ENCODE measurements at places on chromosomes 4 and X.
A peak's percentile ranks its signal among the peaks of the same experiment; 100 is the strongest.

DNA sequence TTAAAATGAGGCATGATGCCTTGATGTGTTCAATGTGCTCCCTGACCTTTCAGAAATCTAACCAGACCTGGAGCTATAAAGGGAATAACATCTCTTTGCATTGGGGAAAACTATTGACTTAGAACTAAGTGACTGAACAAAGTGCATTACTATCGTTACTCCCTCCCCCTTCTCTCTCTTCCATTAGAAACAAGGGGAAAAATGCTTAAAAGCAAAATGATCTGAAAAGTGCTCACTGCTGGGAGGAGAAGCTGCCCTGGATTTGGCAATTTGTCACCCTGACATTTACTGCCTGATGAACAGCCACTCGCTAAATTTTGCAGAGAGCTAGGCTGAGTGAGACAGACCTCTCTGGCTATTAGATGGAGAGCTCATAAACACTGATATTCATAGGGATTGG lies 48.6 kb upstream of the PARM1 start:
- no peak for DNase-seq

DNA sequence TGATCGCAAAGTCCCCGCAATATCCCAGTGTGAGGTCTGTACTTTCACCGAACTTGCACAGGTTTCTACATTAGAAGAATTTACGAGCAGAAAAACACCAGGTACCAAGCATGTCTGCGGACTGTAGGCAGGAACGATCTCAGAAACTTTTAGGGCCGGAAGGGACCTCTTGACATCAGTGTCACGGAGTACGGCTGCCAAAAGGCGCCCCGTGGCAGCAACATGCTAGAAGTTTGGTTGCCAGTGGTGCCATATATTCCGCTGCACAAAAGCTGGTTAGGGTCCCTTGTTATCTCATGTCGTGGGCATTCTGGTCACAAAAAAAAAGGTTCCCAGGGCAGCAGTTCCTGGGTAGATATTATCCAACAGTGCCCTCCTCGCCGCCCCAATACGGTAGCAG lies 61.0 kb upstream of the DCAF8L1 start:
- no peak for DNase-seq

DNA sequence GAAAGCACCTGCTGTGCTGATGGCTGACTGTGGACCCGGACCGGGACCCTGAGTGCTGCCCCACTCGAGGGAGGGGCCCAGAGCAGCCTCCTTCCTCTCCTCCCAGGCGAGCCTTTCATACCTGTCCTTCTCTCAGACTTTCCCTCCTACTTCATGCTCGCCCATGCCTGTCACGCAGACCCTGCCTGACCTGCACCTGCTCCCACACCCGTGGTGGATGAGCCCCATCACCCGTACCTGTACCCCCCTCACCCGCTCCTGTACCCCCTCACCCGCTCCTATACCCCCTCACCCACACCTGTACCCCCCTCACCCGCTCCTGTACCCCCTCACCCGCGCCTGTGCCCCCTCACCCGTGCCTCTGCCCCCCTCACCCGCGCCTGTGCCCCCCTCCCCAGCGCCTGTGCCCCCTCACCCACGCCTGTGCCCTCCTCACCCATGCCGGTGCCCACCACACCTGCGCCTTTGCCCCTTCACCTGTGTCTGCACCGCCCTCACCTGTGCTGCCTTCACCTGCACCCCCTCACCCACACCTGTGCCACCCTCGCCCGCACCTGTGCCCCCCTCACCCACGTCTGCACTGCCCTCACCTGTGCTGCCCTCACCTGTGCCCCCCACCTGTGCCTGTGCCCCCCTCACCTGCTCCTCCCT lies 5.8 kb downstream of the MAEA start:
- no peak for DNase-seq

DNA sequence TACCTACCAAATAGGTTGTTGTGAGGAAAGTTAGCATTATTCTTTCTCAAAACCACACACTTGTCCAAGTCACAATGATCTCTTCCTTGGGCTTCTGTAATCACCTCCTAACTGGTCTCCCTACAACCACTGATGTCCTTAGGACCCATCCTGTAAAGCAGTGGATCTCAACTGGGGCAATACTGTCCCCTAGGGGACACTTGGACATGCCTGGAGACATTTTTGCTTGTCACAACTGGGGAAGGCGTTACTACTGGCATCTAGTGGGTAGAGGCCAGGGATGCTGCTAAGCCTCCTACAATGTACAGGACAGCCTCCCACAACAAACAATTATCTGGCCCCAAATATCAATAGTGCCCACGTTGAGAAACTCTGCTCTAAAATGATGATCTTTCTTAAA lies 118.7 kb upstream of the AP1S2 start:
- peak; percentile 15 for DNase-seq

GRCh38 chr4:145545538-145546174 lies 64.0 kb downstream of the SMAD1 start:
- no peak for DNase-seq

DNA sequence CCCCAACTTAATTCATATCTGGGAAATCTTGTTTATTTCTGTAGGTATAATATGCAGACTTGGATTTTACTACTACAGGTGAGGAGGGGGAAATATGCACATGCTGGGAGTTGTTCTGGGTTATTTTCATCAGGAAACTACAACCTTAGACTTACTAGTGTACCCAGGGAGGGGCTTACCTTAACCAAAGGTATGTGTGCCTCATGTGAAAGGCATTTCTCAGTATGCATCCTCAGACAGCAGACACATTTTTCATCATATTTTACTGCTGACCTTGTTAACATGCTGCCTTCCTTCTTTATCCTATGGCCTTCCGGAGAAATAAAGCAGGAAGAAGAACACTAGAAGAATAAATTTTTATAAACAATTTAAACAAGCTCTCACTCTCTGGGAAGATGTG lies 214.9 kb downstream of the SPANXN4 start:
- no peak for DNase-seq

- DNase-seq = no peak
These were observed 333.2 kb downstream of the ARHGAP10 start for GRCh38 chr4:148065075-148065474.

- peak; percentile 47 for DNase-seq
These were observed 126.9 kb upstream of the GPRIN3 start for GRCh38 chr4:89434364-89434988.

- DNase-seq = no peak
These were observed 47.6 kb downstream of the NHSL2 start for GRCh38 chrX:71958281-71958675.

DNA sequence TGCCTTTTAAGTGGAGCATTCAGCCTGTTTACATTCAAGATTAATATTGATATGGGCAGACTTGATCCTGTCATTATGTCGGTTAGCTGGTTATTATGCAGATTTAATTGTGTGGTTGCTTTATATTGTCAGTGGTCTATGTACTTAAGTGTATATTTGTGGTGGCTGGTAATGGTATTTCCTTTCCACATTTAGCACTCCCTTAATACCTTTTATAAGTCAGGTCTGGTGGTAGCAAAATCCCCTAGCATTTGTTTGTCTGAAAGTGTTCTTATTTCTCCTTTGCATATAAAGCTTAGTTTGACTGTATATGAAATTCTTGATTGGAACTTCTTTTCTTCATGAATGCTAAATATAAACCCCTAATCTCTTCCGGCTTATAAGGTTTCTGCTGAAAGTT lies 403.7 kb upstream of the EPHA5 start:
- DNase-seq = no peak

GRCh38 chr4:79842162-79842561 lies 230.9 kb downstream of the ANTXR2 start:
- no peak for DNase-seq

GRCh38 chrX:40542208-40542607 lies 38.6 kb upstream of the ATP6AP2 start:
- DNase-seq = no peak

GRCh38 chrX:74449322-74449936 lies 28.1 kb downstream of the SLC16A2 start:
- DNase-seq = no peak

DNA sequence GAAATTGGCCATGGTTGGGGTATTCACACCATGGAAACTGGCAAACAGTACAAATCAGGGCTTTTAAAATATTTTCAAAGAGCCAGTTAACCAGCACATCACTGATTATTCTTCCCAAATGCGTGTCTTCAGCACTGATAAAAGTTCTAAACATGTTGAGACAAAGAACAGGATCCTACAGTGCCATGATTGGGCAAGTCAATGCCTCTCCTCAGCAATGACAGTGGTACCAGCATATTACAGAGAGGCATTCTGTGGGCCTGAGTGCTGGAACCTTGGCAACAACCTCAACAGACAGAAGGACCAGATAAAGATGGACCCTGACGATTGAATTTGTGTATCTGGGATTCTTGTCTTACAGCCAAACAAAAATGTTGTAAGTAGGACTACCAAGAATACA lies 108.9 kb downstream of the EFHC2 start:
- no peak for DNase-seq

DNA sequence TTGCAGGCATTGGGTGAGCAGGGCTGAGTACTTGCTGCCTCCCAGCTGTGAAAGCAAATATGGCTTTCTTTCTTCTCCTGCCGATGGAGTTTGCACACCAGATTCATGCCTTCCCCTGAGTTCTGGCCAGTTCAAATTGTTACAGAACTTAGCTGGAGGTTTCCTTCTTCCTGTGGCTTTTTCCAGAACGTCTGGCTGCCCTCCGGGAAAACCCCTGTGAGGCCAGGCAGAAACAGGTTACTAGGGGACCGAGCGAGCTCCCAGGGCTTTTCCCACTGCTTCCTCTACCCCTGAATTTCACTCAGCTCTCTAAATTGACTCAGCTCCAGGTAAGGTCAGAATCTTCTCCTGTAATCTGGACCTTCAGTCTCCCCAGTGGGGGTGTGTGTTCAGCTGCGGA lies 482.4 kb downstream of the C4orf33 start:
- no peak for DNase-seq

GRCh38 chr4:37999000-37999716 lies 39.0 kb downstream of the PTTG2 start:
- DNase-seq = no peak

GRCh38 chr4:26404743-26405206 lies 84.0 kb downstream of the RBPJ start:
- DNase-seq = peak; percentile 61

- DNase-seq = peak; percentile 17
These were observed 99.8 kb downstream of the PPP1R2C start for GRCh38 chrX:42678133-42678532.

DNA sequence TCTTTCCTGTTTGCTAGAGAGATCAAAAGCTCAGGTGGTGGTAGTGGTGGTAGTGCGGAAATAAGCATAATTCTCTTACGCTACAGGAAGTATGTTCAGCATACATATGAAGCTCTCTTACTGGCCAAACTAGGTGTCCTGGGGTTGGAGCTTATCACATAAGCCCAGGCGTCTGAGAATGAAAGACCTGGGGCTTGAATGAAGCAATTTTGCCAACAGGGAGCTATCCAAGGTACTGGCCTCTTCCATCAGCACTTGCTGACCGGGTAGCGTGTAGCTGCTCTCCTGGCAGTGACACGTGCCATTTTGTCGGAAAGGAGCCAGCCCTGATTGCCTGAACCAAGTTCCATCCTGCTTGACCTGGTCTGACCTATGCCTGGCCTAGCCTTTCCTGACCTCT lies 65.9 kb upstream of the HPF1 start:
- DNase-seq = no peak

DNA sequence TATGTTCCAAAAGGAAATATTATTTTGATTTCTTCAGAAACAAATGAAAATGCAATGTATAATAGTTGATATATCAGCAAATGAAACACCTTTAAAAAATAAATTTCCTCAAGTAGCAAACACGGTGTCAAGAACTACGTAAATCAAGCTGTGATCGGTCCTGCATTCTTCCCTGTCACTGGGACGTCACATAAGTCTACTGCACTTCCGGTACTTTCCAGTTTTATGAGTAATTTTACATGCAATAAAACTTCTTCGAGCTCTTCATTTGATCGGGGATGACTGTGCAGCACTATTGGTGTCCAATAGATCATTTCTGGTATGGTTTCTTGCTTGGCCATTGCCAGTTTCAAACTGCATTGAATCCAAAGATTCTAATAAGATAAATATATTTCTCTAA lies 114.0 kb upstream of the VEGFC start:
- DNase-seq = no peak

GRCh38 chrX:66328950-66329596 lies 165.0 kb downstream of the HEPH start:
- no peak for DNase-seq

GRCh38 chr4:147492761-147493160 lies 11.9 kb downstream of the EDNRA start:
- no peak for DNase-seq

- no peak for DNase-seq
These were observed 85.6 kb upstream of the NMU start for GRCh38 chr4:55721651-55722050.

GRCh38 chrX:118614150-118614549 lies 113.3 kb upstream of the IL13RA1 start:
- DNase-seq = no peak

DNA sequence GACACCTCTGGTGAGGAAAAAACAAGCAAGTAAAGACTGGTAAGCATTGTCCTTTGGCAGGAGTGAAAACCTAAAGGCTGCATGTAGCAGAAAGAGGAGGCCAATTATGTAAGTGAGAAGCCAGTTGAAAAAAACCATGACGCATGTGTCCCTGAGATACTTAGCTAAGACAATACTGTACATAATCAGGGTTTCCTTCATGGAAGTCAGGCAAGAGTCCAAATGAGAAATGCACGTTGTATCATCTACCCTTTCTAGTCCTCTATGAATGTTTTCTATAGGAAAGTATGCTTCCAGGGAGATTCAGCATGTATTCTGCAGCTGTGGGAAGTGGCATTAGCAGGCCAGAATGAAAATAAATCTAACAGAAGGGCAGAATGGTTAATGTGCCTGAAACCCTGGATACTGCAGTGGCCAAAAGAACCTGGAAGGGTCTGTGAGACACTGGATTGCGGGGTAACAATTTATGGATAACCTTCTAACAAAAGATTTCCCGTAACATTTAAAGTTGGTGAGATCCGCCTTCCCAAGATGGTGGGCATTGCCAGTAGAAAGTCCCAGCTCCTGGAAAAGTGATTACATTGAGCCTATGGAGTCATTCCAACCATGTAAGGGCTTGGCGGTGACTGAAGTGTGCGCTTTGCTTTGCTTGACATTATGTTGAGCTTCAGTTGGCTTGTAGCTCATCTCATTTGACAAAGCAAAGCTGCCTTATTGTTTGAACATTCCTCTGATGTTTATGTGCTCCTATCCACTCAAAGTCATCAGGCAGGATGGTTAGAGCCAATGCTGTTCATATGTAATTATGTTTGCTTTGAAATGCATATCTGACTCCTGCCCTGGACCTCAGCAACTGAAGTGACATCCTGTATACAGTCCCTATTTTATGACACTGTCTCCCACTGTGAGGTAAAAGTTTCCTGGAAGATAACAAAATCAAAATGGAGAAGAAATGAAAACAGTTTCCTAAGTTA lies 200.4 kb downstream of the ARHGAP24 start:
- DNase-seq = no peak

GRCh38 chr4:14434483-14434882 lies 567.8 kb upstream of the CPEB2 start:
- DNase-seq = no peak
